ENCODE measurements at places on chromosomes 4 and X. TPM values are rescaled to one million over a fixed set of nuclear protein-coding genes. Genes with fewer than 3 reads are reported as not detected.

- no peak for DNase-seq
- no peak overlapping the region for H3K4me3 ChIP-seq
- H3K27me3 ChIP-seq = no peaks in the 10 kb centered on the region
- H3K36me3 ChIP-seq = peaks cover 7% of the 10 kb centered on the region
These were observed 107.0 kb downstream of the NFKB1 start for GRCh38 chr4:102608190-102608589.

- no peaks in the 10 kb centered on the region for H3K36me3 ChIP-seq
- no peaks in the 10 kb centered on the region for H3K27me3 ChIP-seq
- H3K4me1 ChIP-seq = no peaks in the 10 kb centered on the region
- H3K27ac ChIP-seq = no peak overlapping the region
- no peak overlapping the region for H3K4me3 ChIP-seq
- no peak for DNase-seq
These were observed 447.0 kb upstream of the GALNT7 start for GRCh38 chr4:172721659-172722058.

DNA sequence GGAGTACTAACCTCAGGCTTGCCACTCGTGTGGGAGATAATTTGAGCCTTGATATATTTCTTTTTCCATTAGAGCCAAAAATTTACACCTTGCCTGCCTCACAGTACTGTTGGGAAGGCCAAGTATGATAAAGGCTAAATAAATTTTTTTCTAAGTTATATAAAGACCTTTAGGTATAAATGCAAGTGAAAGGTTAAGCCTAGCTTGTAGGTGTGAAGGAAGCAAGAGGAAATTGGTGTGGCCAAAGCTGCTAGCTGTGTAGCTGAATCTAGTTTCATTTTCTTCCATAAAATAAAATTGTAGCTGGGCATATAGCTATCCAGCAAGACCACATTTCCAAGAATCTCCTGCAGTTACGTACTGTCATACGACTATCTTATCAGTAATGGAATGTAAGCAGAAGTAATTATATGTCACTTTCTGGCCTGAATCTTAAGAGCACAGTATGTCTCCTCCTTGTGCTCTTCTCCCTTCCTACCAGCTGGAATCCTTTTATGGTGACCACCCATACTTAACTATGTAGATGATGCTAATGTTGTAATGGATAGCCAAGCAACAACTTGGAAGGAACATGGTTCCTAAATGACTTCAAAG lies 14.3 kb upstream of the GABRE start:
- no peak overlapping the region for H3K4me3 ChIP-seq
- no peak for DNase-seq
- H3K36me3 ChIP-seq = no peaks in the 10 kb centered on the region
- no peaks in the 10 kb centered on the region for H3K27me3 ChIP-seq

The RIBC1 gene
- 1.7 TPM for total RNA-seq

Data from B cell (primary cell).